D721Med (cell line): ENCODE measurements at places on chromosomes 3 and 15.

GRCh38 chr3:196645096-196645495 lies 5.6 kb downstream of the NRROS start:
- no peak for DNase-seq

GRCh38 chr3:141929341-141929995 lies 53.0 kb downstream of the ATP1B3 start:
- DNase-seq: no peak

GRCh38 chr3:23051240-23052140 lies 151.6 kb upstream of the UBE2E2 start:
- DNase-seq: no peak

- no peak for DNase-seq
Measured at GRCh38 chr3:144229953-144230352, 258.3 kb downstream of the DIPK2A start.

GRCh38 chr3:127566833-127567232 lies 23.7 kb downstream of the TPRA1 start:
- no peak for DNase-seq
